ENCODE measurements at places on chromosomes 4 and X. TPM values are rescaled to one million over a fixed set of nuclear protein-coding genes. Genes with fewer than 3 reads are reported as not detected.

DNA sequence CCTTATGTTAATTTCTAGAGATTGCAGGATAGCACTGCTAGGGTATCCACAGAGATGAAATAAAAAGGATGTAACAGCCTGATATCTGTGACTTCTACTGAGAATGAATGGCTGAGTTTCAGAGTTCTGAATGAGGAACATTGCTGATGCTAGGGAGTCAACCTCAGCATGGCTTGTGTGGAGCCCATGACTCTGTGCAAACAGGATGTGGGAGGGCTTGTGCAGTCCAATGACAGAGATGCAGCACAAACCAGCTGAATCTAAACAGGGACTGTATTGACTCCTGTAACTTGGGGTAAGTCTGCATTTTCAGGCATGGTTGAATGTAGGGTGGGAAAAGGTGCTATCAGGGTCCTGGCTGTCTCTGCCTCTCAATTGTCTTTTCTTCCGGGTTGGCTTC, 5.3 kb upstream of the RASL11B start:
- DNase-seq = peak; percentile 38

- no peak for DNase-seq
Measured at GRCh38 chr4:183205193-183205592, 106.1 kb downstream of the WWC2 start.

- no peak for DNase-seq
Measured at GRCh38 chrX:40100537-40101429, 3.0 kb upstream of the BCOR start.

- DNase-seq = no peak
Measured at GRCh38 chr4:118327554-118328241, 25.1 kb downstream of the PRSS12 start.

Gene POF1B
- 0.35 TPM for total RNA-seq

Gene TENM3
- total RNA-seq = not detected

Gene SOWAHB
- not detected for total RNA-seq

All from activated CD4-positive, alpha-beta memory T cell treated with anti-CD3 and anti-CD28 coated beads, Interleukin-2, amount 10 ng/mL, durations not matched to agents 7 days and 5 days (primary cell).